ENCODE measurements at places on chromosomes 4 and X.

DNA sequence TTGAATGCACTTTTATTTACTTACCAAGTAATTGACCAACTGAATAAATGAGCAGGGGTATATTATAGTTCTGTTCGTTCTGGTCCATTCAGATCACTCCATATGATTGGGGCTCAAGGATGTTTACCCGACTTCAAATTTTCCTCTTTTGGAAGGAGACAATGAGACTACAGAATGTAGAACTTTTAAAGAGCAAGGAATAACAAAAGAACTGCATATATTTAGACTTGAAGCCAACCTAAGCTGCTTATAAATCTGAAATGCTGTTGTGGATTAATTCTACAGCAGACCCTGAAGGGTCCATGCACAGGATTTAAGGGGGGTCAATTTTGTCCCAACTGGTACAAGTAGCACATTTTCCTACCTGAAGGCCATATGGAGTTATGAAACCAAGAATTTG, 610.8 kb downstream of the RAB28 start:
- DNase-seq, result no peak

GRCh38 chr4:96293806-96294205, 453.9 kb downstream of the PDHA2 start:
- peak; percentile 35 for DNase-seq

GRCh38 chr4:119471259-119471658, 149.3 kb upstream of the FABP2 start:
- no peak for DNase-seq

GRCh38 chr4:71259280-71259679, 79.5 kb upstream of the SLC4A4 start:
- DNase-seq, result peak; percentile 32

DNA sequence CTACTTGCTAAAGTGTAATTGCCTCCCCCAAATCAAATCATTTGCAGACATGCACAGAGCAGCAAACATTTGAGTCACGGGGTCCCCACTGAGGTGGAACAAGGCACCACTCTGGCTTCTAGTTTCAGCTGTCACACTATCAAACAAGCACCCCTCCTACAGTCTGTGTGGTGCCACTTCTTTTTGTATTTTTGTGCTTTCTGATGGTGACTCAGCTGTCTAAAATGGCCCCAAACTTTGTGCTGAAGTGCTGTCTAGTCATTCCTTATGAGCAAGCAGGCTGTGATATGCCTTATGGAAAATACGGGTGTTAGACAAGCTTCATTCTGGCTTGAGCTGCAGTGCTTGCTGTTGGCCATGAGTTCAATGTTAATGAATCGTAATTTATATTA, 15.4 kb downstream of the IGFBP7 start:
- no peak for DNase-seq

DNA sequence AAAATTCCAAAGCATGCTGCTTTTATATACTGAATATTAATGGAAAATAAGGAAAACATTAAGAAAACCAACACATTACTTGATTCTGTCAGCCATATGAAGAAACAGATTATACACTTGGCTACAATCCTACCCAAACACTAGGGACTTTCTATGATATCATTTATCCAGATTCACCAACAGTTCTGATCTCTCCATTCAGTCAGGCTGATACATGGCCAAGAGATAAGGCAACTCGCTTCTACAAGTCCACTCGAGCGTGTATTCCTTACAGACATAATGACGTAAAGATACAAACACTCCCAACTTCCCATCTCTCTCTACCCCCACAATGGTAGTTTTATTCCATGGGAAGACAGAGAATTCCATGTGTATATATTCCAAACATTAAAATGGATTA, 44.5 kb downstream of the NEK1 start:
- peak; percentile 36 for DNase-seq

DNA sequence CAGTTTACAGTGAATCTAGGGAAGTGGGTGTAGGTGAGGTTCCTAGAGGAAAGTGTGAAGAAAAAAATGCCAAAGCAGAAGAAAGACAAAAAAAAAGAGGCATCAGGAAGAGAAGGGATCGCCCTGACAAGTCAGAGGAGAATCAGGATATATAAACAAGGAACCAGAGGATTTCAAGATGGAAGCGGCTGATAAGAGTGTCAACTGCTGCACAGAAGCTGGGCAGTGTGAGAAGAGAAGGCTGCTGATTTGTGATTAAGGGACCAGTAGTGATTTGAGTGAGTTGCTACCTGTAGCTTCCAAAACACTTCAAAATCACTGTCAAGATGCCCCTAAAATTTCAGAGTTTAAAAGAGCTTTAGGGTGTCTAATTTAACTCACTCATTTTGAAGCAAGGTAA, 258.2 kb downstream of the PPP3CA start:
- no peak for DNase-seq
